ENCODE measurements at places on chromosomes 6 and 20.
A peak's percentile ranks its signal among the peaks of the same experiment; 100 is the strongest.

DNA sequence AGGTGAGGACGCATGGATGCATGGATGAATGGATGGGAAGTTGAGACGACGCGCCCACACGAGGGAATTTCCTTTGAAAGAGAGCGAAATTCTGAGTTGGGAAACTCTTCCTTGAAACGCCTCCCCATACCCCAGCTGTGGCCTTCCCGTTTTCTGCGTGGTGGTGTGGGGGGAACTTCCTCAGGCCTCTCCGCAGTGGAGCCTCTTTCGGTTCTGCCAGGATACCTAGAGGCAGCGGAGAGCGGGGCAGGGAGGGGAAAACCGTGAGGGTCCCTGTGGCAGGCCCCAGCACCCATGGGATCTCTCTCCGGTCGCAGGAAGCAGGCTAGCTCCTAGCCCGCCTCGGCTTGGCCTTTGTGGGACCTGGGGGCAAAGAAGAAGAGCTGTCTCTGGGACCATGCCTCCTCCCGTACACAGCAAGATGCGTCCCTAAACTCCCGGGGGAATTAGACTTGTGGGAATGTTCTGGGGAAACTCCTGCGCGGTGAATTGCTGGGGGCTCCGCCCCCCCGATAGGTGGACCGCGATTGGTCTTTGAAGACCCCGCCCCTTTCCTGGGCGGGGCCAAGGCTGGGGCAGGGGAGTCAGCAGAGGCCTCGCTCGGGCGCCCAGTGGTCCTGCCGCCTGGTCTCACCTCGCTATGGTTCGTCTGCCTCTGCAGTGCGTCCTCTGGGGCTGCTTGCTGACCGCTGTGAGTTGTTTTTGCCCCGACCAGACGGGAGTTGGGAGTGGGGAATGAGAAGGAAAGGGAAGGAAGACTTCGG is at the start of gene CD40:
Gene CD40, plus strand, starts transcription at position 611 of the 764 bp plus-strand sequence. Its CDS starts 30 bp downstream, at position 641.
- peak; percentile 86 for DNase-seq

DNA sequence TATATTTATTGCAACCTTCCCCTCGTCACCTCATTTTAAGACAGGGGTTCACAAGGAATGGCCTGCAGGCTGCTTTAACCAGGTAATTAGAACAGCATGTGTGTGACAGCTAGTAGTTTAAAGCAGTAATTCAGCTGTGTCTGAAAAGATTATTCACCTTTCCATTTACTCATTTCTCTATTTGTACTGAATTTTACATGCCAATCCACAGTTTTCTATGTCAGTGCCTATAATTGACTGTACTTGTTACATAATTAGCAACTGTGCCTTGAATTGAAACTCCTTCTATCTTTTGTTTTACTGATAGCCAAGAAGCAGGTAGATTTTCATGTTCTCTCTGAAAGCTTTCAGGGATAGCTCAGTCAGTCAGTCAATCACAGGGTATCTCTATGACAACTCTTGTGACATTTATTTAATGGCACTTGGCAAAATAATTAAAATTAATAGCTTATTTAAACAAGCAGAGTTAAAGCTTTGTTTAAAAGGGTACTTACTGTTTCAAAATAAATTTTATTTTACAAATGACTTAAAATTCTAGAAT is 214.0 kb downstream of the ZFAND3 start:
- no peak for DNase-seq

DNA sequence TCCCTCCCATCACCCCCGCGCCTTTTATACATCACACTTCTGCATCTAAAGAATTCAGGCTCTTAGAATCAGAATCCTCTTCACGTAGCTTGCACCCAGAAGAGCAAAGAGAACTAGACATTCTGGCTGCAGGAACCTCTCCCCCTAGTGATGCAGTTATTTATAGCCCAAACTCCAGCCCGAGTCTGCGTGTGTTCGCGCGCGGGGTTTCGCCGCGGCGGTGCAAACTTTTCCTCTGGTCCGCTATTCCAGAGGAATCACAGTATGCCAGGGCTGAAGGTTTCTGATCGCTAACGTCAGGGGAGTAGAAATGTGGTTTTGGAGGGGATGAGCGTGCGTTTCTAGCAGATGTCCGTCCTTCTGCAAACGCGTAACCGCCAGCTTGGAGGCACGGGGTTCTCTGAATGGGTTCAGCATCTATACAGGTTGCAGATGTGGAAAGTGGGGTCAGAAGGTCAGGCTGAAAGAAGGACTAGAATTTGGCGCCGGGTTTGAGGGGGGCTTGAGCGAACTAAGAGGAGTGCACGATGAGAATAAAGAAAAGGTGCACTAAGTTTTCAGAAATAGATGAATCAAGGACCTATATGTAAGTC is 1.8 kb downstream of the EPHA7 start:
- peak; percentile 22 for DNase-seq

- peak; percentile 85 for DNase-seq
These were observed 881 bp upstream of the AIG1 start for GRCh38 chr6:143059663-143060353.
